Stimulated activated CD8-positive, alpha-beta memory T cell treated with anti-CD3 and anti-CD28 coated beads, Interleukin-15, amount 100 ng/mL, for 4 hours (primary cell): ENCODE measurements at places on chromosomes 11 and 22.

DNA sequence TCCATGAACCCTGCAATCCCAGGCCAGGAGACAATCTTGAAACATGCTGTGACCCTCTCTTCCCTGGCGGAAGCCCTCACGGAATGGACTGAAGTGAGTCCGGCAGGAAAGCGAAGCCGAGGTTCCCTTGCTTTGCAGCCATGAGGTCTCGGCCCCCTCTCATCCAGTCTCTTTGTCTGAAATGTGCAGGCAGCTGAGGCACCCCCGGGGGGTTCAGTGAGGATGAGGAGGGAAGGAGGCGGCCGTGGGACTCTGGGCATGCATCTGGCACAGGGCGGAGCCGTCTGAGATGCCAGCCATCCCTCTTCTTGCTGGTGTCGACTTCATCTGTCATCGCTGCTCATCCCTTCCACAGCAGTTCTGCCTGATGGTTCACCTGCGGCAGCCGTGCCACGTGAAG lies 1485.7 kb downstream of the BRD1 start:
- DNase-seq: no peak

- DNase-seq: no peak
Observed at GRCh38 chr11:35615921-35616900, 2.0 kb upstream of the FJX1 start.

- DNase-seq: no peak
Observed at GRCh38 chr11:61059260-61059752, 43.0 kb upstream of the CD5 start.

DNA sequence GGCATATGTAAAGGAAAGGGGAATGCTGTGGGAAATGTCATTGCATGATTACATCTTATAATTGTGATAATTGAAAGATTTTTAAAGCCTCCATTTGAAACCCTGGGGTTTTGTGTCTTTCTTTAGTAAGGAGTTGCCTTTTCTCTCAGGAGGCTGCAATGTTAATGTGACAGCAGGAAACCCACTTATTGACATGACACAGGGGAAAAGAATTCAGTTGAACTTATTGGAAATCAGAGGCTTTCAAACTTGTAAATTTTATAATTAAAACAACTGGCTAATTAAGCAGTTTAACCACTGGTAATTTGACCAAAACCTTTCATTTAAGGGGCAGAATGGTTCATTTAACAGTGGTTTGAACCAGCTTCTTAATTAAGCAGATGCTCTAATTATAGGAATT lies 31.2 kb downstream of the MRPL48 start:
- no peak for DNase-seq

DNA sequence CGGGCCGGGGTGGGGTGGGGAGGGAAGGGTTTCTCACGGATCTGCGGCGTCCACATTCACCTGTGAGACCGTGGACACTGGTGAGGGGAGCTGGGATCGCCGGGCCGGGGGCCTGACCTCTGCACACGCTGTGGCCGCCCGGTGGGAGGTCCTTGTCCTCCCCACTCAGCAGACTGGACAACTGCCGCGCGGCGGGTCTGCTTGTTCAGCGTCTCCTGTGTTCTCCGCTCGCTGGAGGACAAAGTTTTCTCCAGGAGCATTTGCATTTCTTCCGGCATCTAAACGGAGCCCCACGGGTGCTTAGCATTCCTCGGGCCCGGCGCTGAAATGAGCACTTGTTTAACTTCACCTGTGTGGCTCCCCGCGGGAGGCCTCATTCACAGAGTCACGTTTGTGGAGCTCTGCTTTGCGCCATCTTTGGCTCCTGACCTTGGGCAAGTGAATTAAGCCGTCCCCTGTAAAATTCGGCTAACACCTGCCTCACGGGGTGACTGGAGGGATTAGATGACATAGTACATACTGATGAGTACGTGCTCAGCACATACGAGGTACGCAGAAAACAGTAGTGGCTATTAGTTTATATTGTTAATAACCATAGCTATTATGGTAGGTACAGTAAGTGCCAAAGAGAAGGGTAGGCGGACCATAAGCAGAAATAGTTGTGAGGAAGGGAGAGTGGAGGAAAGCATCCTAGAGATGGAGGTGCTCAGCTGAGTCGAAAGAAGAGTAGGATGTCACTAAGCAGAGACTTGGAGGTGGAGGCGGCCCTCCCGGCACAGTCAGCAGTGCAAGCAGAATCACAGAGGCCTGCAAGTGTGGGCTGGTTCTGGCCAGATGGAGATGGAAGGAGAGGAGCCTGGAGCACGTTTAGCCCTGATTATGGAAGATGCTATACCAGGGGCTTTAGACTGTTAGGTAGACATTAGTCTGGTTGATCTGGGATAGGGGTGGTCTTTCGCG lies 885 bp downstream of the TRMU start:
- DNase-seq: no peak

GRCh38 chr11:92222701-92223100 lies 1.9 kb upstream of the FAT3 start:
- no peak for DNase-seq

DNA sequence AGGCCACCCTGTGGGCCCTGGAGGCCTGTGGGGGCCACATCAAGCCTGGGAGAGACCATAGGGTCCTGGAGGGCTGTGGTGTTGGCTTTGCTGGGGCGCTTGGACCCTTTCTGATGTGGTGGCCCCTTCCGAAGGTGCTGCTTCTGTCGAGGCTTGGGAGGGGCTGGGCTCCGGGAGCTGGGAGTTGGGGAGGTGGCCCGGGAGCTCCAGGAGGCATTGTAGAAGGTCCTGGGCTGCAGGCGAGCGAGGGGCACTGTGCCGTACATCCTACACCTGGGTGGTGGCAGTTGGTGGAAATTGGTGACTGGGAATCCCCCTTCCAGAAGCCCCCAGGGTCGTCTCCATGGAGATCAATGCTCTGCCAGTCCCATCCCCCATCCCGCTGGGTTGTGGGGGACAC lies 2.6 kb downstream of the PLA2G3 start:
- no peak for DNase-seq

GRCh38 chr11:121459413-121460017 lies 6.7 kb upstream of the SORL1-AS1 start:
- no peak for DNase-seq

GRCh38 chr22:24379536-24379935 lies 47.9 kb upstream of the ADORA2A start:
- DNase-seq: no peak

- DNase-seq: no peak
Observed at GRCh38 chr22:42929838-42930155, 72.7 kb upstream of the ARFGAP3 start.

DNA sequence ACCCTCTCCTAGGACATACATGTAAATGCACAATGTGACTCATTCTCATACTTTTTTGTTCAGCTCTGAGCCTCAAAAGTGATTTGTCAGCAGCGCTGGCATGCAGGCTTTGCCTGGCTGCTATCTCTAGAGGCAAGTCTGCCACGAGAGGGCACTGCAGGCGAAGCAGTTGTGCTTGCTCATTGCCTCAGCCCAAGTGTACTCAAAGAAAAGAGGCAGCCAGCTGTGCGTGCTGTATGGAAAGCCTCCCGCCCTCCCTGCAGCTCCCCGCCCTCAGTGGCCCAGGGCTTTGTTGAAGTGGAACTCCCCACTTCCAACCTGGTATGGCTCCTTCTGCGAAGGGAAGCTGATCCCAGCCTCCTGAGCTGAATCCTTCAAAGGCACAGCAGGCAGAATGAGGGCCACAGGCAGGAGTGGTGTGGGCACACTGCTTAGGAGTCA lies 16.3 kb downstream of the SDHAF2 start:
- DNase-seq: peak; percentile 27

GRCh38 chr11:6027501-6027900 lies 3.1 kb downstream of the OR56A1 start:
- DNase-seq: no peak
